ENCODE measurements at places on chromosomes 3 and 15.

DNA sequence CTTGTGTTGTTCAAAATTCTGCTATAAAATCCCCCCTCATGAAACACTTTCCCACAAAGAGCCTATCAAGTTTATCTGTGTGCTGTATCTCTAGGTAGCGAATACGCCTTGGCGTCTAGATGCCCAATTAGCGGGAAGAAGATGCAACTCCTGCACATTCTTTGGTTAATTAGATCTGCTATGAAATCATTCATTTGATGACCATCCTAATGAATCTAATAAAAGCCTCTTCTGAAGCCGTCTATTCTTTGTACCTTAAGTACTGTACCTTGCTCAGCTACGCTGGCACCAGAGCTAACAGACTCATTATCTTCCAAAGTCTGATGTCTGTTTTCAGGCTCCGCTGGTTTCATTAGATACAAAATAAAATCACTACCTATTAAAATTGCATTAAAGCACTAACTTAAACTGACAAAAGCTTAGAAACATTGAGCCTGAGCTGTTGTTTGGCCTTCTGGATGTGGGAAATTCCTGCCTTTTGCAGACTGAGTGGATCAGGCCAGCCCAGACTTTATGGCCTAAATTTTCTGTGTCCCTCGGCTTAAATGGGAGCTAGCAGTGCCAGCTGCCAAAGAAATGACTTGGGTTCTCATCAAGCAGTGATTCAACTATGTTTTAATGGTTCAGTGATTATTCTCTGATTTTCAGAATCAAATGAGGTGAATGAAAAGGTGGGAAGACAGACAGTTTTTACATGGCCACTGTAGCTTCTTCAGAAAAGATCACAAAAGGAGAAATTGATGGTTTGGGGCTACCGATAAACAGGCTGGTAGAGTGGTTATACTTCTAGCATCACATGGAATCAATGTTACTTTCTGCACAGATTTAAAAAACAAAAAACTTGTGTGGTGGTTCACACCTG lies 28.4 kb upstream of the CHST2 start:
- DNase-seq: no peak

- no peak for DNase-seq
Observed at GRCh38 chr15:85825719-85826118, 31.0 kb upstream of the KLHL25 start.

DNA sequence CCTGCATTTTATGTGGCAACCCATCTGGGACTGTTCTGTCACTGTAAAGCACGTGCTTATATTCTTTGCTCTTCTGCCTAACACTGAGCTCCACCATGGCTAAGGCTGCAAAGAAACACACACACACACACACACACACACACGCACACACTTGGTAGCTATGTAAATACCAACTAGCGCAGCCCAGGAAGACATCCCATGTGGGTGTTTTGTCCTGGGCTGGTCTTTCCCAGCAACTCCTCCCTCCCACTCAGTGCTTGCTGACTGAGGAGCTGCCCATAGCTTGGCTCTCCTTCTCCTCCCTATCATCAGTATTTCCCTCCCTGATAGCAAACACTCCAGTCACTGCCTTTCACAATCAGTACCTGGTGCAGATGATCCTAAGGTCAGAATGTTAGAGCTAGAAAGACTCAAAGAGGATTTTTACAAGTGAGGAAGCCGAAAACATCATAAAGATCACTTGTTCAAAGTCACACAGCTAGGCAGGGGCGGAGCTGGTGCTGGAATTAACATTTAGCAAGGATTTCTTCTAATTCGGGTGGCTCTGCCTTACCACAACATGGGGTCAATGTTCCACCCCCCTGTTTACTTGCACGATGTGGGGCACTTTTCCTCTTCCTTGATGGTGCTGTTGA lies 377.1 kb upstream of the TBL1XR1 start:
- DNase-seq: no peak

GRCh38 chr3:72818905-72819304 lies 29.3 kb downstream of the SHQ1 start:
- no peak for DNase-seq

GRCh38 chr3:145557405-145557804 lies 603.6 kb downstream of the PLOD2 start:
- no peak for DNase-seq

Measured in activated CD8-positive, alpha-beta memory T cell treated with anti-CD3 and anti-CD28 coated beads for 4 hours (primary cell).